ENCODE measurements at places on chromosomes 3 and 15.

- no peak for DNase-seq
Measured at GRCh38 chr3:113220721-113221120, 9.4 kb downstream of the BOC start.

GRCh38 chr15:62483814-62484213 lies 318.7 kb upstream of the C2CD4B start:
- no peak for DNase-seq

DNA sequence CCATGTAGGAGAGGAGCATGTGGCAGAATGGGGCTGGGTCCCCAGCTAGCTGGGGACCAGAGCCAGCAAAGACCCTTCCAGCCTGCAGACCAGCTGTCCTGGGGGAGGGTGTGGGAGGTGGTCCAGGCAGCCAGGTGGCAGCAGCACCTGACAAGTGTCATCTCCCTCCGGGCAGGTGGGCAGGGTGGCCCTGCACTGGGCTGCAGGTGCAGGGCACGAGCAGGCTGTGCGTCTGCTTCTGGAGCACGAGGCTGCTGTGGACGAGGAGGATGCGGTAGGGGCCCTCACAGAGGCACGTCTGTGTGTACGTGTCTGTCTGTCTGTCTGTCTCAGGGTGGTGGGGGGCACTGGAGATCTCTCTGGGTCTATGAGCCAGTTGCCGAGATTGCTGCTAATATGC lies 5.5 kb downstream of the ANKDD1A start:
- DNase-seq: no peak

- DNase-seq: no peak
Measured at GRCh38 chr3:52752045-52752660, 18.6 kb downstream of the NEK4 start.

- no peak for DNase-seq
Measured at GRCh38 chr3:88668180-88668579, 439.2 kb upstream of the EPHA3 start.

Measured in CD4-positive, alpha-beta memory T cell (primary cell).